ENCODE measurements at places on chromosomes 7 and 10.

GRCh38 chr7:2643386-2644219 is 11.8 kb downstream of the TTYH3 start:
- no peak for DNase-seq

GRCh38 chr7:129188372-129188891 is at the start of gene SMO:
Gene SMO, plus strand, starts transcription at chr7:129188633. Its CDS starts 519 bp downstream, at chr7:129189152.
- no peak for DNase-seq

GRCh38 chr7:70621954-70622600 is 509.9 kb upstream of the GALNT17 start:
- no peak for DNase-seq

DNA sequence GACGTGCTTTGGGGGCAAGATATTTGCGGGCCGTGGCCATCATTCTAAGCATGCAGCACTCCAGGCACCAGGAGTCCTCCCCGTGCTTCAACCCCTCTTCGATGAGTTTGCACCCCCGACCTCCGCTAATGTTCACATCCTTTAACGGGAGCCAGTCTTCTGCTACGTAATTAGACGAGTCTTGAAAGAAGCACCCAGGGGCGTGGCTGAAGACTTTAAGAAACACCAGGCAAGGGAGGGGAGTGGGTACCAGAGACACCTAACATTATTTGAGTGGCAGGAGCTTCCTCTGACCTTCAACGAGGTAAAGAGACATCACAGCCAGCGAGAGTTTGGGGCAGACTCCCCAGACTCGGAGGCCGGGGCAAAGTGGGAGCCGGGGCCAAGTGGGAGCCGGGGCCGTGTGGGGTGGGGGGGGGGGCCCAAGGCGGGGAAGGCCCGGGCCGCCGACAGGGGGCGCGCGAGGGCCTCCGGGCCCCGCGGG is 31.1 kb upstream of the TOMM7 start:
- peak; percentile 30 for DNase-seq

- DNase-seq, result no peak
Observed at GRCh38 chr10:13593535-13593934, 6.8 kb downstream of the PRPF18 start.

- no peak for DNase-seq
Observed at GRCh38 chr10:7188456-7189050, 222.3 kb downstream of the SFMBT2 start.

GRCh38 chr7:2892549-2892948 is 48.4 kb upstream of the GNA12 start:
- no peak for DNase-seq

DNA sequence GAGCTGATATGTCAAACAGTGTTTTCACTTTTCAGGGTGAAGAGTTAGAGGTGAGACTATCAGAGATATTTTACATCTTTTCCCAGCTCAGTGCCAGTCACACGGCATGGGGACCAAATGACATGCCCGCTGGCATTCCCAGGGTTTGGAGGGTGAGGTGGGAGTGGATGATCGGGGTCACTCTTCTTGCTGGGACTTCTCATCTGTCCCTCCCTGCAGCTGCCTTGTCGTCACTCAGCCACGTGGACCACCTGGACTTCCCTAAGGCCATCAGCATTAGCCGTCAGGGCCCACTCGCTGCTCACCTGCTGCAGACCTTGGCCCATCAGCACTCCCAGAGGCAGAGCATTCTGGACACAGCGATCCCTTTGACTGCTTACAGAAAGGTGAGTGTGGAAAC is 301.8 kb downstream of the DNAJB6 start:
- DNase-seq, result no peak

GRCh38 chr7:152737833-152738232 is 21.7 kb upstream of the ACTR3B start:
- no peak for DNase-seq

GRCh38 chr7:140211698-140212097 is 34.9 kb upstream of the KDM7A start:
- DNase-seq, result no peak

- DNase-seq, result no peak
Observed at GRCh38 chr7:69422574-69422985, 175.7 kb upstream of the AUTS2 start.

DNA sequence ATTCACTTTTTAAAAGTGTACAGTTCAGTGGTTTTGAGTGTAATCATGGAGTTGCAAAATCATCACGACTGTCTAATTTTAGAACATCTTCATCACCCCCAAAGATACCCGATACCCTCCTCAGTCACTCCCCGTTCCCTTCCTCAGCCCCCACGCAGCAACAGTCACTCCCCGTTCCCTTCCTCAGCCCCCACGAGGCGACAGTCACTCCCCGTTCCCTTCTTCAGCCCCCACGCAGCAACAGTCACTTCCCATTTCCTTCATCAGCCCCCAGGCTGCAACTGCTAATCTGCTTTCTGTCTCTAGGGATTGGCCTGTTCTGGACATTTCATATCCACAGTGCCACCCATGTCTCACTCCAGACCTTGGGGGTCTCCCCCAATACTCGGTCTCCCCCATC is 161.6 kb upstream of the PPP2R2D start:
- no peak for DNase-seq

DNA sequence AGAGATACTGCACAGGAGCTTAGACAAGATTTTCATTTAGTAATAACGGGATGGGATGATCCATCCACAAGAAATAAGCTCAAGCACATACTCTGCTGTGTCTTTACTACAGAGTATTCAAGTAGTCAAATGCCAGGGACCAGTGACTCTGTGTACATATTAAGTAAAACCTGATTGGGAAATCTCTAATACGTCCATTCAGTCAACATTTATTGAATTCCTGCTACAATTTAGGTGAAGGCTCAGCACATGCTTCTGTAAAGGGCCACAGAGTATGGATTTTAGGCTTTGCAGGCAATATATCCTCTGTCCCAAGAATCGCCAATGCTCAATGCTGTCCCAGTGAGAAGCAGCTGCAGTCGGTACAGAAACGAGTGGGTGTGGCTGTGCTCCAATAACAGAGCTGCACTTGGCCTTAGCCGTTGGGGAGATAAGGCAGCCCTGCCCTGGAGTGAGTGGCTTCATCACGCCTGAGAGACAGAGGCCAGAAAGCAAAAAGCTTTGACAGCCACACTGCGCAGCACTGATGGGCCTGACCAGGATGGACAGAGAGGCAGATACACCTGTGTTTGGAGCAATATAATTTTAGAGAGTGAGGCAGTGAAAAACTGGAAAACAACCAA is 186.8 kb downstream of the PARD3 start:
- no peak for DNase-seq

GRCh38 chr10:76675951-76676587 is 961.5 kb downstream of the KCNMA1 start:
- DNase-seq, result no peak

GRCh38 chr10:93758891-93759410 is 1.2 kb downstream of the LGI1 start:
- no peak for DNase-seq

GRCh38 chr10:2019803-2020202 is 282.5 kb upstream of the ADARB2 start:
- DNase-seq, result no peak

DNA sequence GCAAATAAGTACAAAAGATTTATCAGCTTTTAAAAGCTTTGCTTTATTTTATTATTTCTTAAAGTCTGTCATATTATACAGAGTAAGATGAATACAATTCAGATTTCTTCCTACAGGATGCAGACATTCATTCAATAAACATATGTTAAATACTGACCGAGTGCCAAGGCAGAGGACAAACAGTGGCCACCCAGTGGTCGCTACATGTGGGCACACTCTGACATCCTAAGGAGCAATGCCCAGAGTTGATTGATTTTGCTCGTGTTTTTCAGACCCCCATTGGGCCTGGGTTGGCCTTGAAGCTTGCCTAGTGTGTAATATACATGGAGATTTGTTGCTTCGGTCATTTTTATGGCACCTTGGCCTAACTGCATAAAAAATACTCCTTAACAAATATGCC is 201.2 kb downstream of the CCDC3 start:
- peak; percentile 43 for DNase-seq

DNA sequence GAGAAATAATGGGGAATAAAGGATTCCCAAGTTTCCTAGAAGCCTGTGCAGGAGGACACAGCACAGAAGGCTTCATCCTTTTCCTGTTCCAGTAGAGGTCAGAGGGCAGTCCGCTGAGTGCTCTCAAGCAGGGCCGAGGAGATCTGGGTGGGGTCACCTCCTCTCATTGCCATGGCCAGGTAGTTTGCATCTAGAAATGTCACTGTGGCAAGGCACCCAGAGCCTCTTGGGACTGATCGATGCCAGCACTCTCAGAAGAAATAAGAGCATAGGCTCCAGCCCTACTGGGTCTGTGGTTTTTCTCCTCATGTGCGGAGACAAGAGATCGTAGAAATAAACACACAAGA is 7.9 kb downstream of the NUB1 start:
- no peak for DNase-seq

- no peak for DNase-seq
Observed at GRCh38 chr10:4790045-4790444, 36.0 kb upstream of the AKR1E2 start.

GRCh38 chr10:77086081-77086480 is 551.5 kb downstream of the KCNMA1 start:
- DNase-seq, result no peak

GRCh38 chr10:110868981-110869380 is 2.7 kb upstream of the PDCD4 start:
- no peak for DNase-seq

- DNase-seq, result no peak
Observed at GRCh38 chr7:1704811-1705738, 35.0 kb downstream of the ELFN1 start.

- peak; percentile 22 for DNase-seq
Observed at GRCh38 chr7:106611911-106612310, 49.0 kb downstream of the CCDC71L start.

DNA sequence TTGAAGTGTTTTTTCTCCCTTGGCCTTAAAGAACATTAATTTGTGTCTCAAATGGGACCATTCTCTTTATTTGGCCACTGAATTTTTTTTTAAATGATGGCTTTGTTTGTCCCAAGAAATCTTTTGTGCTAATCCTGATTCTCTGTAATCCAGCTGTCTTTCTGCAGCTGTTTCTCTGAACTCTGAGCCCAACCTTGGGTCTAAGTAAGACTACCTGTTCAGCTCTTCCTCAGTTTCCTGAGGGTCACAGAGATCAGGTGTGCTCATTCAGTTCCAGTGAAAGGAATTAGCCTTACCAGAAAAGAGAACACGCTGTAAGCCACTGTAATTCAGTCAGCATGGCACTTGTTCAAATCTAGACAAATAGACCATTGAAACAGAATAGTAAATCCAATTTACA is 94.2 kb downstream of the ANKIB1 start:
- DNase-seq, result no peak

- no peak for DNase-seq
Observed at GRCh38 chr10:74640134-74640921, 186.1 kb upstream of the KAT6B start.

DNA sequence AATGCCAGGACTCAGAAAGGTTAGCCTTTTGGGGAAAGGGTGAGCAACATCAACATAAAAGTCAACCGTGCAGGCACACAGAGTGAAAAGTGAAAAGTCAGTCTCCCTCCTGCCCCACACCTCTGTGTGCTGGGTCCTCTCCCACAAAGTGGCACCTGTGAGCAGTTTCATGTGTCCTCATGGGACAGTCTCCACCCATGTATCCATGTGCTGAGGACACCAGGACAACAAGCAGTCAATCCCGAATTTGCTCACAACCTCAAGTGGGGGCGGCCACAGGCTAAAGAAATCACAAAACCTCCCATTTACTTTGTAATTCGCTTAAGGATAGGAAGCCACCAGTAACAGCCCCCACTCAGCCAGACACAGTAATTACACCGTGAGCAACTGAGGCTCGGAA is 97.4 kb downstream of the ARHGAP22 start:
- DNase-seq, result no peak

- DNase-seq, result no peak
Observed at GRCh38 chr10:62047960-62048383, 146.5 kb downstream of the ARID5B start.

- DNase-seq, result no peak
Observed at GRCh38 chr10:112741830-112742402, 208.1 kb upstream of the TCF7L2 start.

- no peak for DNase-seq
Observed at GRCh38 chr7:10888861-10889260, 84.8 kb upstream of the PHF14 start.

GRCh38 chr7:123131556-123131955 is 68.2 kb downstream of the SLC13A1 start:
- no peak for DNase-seq

DNA sequence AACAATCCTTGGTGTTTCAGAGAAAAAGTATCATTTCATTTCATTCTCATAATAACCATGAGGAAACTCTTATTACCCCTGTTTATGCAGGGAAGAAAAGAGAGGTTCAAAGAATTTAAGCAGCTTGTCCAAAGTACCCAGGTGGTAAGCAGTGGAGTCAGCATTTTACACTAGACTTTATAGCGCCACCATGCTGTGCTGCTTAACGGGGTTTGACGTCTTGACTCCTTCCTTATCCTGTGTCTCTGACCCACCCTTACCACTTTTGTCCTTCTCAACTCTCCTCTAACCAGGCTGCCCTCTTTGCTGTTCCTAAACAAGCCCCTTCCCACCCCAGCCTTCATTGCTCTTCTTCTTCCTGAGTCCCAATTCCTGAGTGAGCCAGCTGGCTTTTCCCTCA is 117.0 kb upstream of the AHR start:
- DNase-seq, result no peak

DNA sequence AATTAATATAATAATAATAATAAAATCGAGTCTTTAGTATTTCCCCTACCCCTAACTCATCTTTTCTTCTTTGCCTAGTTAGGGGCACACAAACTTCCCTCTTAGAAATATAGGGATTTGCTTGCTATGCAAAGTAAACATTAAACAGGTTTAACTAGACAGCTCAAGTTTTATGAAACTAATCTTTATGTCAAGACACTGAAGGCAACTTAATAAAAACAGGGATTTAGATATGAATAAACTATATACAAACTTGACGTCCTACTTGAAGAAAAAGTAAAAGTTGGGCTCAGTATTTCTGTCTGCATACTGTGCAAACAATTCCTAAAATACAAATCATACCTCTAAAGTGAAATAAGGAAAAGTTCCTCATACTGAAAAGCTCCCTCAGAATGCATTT is 52.1 kb upstream of the CAV2 start:
- DNase-seq, result no peak

DNA sequence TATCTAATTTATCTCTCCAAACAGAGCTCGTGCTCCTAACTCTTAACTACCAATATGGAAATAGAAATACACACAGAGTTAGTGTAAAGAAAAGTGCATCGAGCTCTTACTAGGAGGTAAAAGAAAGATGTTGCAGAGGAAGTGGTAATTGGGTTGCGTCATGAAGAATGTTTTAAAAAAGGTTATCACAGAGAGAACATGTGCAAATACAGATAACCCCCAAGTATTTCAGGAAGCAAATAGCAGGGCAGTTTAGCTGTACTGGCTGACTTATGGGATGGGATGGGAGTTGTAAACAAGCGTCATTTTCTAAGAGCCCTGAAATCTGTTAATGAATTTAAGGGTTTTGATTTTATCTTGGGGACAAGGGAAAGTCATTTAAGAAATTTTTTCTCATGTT is 153.9 kb downstream of the AGMO start:
- DNase-seq, result no peak

GRCh38 chr7:138564365-138564764 is 104.3 kb downstream of the TRIM24 start:
- no peak for DNase-seq
